ENCODE measurements at places on chromosomes 16 and 17.
A peak's percentile ranks its signal among the peaks of the same experiment; 100 is the strongest.

GRCh38 chr17:32451879-32452278, 7.6 kb downstream of the PSMD11 start:
- DNase-seq: no peak

GRCh38 chr16:56257666-56258342, 66.5 kb downstream of the GNAO1 start:
- no peak for DNase-seq

DNA sequence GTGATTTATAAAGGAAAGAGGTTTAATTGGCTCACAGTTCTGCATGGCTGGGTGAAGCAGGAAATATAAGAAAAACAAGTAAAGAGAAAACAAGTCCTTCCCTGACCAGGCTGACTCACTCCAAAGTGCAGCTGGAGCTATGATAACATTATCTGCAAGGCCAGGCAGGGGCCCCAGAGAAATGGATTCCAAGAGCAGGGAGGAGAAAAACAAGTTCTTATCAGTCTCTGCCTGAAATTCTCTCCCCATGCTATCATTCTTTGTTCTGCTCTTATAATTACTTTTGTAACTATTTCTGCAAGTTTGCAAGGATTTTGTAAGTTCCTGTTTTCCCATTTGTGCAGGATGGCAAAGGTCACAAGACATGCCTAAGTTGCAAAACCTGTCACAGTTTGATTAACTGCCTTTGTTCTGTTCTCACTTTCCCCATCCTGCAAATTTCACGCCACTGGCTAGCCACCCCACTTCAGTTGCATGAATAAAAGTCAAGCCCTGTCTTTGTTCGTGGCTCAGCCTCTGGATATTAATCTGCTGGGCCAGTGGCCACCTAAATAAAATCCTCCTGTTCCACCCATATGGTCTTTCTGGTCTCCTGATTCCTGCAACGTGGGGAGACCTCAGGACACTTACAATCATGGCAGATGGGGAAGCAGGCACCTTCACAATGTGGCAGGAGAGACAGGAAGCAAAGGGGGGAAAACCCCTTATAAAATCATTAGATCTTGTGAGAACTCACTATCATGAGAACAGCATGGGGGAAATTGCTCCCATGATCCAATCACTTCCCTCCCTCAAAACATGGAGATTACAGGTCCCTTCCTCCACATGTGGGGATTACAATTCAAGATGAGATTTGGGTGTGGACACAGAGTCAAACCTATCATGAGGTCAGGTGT, 13.1 kb downstream of the ABCA9 start:
- DNase-seq: no peak

DNA sequence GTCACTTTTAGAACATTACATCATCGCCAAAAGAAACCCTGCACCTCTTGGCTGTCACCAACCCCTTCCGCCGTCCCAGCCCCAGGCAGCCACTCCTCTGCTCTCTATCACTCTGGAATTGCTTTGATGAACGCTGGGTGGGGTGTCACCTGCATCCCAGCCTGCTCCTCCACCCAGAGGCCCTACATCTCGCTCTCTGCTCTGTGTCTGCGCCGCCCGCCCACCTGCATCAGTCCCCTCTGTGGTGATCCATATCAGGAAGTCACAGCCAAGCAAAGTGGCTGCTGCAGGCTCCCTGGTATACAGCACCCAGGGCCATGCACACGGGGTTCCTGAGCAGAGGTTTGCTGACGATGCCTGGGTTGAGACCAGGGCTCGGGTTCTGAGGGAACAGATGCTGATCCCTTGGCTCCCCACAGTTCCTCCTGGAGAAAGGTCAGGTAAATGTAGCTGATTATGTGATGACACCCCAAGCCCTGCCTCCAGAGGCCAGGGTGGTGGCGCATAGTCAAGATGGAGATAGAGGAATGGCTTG, 30.8 kb downstream of the MPRIP start:
- DNase-seq: no peak

DNA sequence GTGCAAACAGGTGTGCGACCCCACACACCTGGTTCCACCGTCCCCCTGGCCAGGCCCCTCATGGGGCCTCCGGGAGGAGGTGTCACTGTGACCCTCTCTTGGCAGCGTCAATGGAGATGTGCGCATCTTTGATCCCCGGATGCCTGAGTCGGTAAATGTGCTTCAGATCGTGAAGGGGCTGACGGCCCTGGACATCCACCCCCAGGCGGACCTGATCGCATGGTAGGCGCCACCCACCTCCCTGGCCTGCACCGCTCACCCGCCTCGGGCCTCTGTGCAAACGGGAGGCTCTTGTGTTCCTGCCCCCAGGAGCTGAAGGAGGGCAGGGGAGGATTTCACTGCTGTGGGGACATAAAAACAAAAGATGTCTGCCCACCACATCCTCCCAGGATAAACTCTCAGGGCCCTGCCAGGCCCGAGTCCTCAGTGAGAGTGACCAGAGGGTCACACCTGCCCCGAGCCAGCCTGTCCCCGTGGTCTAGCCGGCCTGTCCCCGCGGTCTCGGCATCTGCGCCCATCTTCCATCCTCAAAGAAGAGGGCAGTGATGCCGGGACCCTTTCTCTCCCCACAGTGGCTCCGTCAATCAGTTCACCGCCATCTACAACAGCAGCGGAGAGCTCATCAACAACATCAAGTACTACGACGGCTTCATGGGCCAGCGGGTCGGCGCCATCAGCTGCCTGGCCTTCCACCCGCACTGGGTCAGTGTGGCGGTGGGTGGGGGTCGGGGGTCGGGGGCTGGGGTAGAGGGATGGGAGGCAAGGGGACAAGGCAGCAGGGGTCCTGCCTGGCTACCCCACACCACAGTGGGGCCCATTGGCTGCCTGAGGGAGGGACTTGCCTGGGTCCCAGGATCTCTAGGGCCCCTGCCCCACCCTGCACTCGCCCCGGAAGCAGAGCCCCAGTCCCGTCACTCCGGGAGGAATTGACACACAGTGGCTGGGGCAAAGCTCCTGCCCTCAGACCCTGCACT, 29.0 kb upstream of the CHMP6 start:
- no peak for DNase-seq

GRCh38 chr16:8552487-8553221, 37.7 kb downstream of the TMEM114 start:
- DNase-seq: no peak

DNA sequence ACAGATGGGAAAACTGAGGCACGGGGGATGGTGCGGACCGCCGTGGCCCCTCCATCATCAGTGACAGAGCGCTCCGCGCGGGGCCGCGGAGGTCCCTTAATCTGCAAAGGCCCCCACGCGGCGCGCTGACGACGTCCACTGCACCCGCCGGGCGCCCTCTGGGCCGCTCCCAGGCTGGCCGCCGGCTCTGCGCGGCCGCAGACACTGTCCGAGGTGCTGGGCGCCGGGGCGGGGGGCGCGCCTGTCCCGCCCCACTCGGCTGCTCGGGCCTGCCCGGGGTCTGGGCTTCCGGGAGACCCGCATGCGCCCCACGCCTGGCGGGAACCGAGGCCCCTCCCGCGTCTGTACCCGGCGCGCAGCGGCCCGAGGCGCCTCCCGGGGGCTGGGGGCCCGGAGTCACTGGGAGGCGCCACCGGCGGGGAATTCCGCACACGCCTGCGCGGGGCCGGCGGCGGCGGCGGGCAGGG, 550 bp upstream of the RNF213 start:
- DNase-seq: peak; percentile 91

DNA sequence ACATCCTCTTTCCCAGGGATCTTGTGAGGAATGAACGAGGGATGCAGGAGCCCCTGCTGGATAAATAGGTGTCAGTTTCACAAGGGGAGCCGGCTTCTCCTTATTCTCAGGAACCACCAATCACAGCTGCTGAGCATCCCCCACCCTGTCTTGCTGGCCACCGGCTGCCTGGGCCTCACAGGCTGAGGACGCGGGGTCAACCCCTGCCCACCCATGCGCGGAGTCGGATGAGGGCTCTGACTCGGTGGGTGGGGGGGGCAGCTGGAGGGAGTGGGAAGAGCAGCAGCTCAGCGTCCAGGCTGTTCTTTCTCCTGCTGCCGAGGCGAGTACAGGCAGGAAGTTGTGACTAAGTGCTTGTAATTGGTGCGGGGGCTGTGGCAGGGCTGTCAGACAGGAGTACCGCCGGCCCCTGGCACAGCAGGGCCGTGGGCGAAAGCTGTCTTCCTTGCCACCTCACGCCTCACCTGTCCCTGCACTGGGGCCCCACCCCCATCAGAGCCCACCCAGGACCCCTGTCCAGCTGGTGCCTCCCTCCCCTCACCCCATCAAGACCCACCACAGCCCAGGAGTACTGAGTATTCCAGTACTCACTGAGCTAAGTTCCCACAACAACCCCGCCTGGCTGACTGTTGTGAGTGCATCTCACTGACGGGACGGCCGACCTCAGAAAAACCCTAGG, 11.0 kb upstream of the DPEP1 start:
- DNase-seq: peak; percentile 75
